ENCODE measurements at places on chromosomes 7 and 10.
A peak's percentile ranks its signal among the peaks of the same experiment; 100 is the strongest.

GRCh38 chr10:29392376-29393021 is 103.6 kb downstream of the LYZL1 start:
- DNase-seq = peak; percentile 76
- peak overlapping the region; percentile 4 for H3K27ac ChIP-seq
- H3K4me3 ChIP-seq = no peak overlapping the region
- H3K27me3 ChIP-seq = no peaks in the 10 kb centered on the region

DNA sequence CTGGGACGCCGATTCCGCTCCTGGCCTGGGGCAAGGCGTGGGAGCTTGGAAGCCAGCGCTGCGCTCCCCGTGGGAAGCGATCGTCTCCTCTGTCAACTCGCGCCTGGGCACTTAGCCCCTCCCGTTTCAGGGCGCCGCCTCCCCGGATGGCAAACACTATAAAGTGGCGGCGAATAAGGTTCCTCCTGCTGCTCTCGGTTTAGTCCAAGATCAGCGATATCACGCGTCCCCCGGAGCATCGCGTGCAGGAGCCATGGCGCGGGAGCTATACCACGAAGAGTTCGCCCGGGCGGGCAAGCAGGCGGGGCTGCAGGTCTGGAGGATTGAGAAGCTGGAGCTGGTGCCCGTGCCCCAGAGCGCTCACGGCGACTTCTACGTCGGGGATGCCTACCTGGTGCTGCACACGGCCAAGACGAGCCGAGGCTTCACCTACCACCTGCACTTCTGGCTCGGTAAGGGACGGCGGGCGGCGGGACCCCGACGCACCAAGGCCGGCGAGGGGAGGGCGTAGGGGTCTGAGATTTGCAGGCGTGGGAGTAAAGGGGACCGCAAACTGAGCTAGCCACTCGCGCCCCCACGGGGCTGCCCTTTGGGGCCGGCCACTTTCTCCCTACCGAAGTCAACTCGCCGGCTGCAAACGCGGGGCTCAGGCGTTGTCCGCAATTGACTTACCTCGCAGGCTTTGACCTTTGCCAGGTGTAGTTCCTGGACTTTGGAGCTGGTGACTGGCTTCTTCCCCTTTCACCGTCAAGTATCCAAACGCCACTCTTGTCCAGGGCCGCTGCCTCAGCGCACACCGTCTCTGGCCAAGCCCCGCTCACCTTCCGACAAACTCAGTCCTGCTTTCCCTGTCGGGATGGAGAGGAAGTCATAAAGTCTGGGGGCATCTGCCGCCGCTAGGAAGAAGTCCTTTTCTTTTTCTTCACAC is at the start of gene SCIN:
Gene SCIN, plus strand, starts transcription at position 187 of the 928 bp plus-strand sequence. Its CDS starts 67 bp downstream, at position 254.
- H3K36me3 ChIP-seq = no peaks in the 10 kb centered on the region
- H3K27me3 ChIP-seq = peaks cover 34% of the 10 kb centered on the region
- no peaks in the 10 kb centered on the region for H3K4me1 ChIP-seq
- peak; percentile 45 for DNase-seq
- H3K4me3 ChIP-seq = peak within 1 kb of the TSS; percentile 38

- peaks cover 6% of the 10 kb centered on the region for H3K4me1 ChIP-seq
- no peaks in the 10 kb centered on the region for H3K27me3 ChIP-seq
- H3K4me3 ChIP-seq = no peak overlapping the region
- DNase-seq = no peak
- H3K36me3 ChIP-seq = no peaks in the 10 kb centered on the region
Measured at GRCh38 chr7:33632322-33632721, 273.0 kb upstream of the BMPER start.

DNA sequence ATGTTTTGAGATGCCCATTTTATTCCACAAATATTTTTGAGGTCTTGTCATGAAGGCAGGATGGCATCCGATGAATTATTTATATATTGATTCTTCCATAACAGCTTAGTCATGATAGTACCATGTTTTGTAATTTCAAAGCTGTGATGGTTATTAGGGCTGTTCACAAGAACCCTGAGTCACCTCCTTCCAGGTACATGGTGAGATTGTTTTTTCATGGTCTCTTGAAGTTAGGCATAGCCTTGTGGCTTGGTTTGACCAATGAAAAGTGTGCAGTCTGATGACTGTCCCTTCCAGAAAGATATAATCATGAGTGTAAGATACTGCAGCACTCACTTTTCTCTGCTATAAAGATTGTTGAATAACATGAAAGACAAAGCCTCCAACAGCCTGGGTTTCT is 274.8 kb downstream of the FGFR2 start:
- no peak for DNase-seq
- no peaks in the 10 kb centered on the region for H3K4me1 ChIP-seq
- no peak overlapping the region for H3K27ac ChIP-seq
- H3K4me3 ChIP-seq = no peak overlapping the region

DNA sequence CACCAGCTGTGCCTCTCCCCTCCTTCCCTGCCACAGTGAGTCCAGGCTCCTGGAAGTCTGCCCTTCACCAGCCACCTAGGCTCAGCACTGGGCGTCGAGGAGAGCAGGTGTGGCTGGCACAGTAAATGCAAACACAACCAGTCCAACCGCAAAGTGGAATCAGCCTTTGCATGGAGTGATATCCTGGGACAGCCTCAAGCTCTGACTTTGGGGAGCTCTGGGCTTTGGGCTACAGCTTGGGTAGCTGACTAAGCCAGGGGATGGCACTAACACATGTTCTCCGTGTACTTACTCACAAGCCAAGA is 312.4 kb downstream of the KCNMA1 start:
- DNase-seq = no peak
- H3K4me3 ChIP-seq = no peak overlapping the region
- H3K27ac ChIP-seq = no peak overlapping the region

DNA sequence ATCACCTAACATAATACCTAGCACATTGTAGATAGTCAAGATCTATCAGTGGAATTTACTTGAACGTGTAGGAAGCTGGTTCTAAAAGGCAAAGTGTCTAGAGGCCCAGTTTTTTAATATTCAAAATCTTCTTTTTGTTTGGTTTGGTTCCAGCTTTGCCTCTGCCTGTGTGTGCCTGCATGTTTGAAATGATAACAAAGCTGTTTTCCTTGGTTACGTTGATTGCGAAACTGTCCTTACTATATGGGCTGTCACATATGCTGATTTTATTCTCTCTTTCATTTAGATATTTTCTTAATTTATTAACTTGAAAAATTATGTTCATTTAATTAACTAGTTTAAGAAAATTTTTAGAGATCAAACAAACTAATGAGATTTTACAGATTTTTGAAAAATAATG is 237.3 kb downstream of the SEMA3A start:
- peak; percentile 28 for DNase-seq
- no peaks in the 10 kb centered on the region for H3K27me3 ChIP-seq
- peaks cover 8% of the 10 kb centered on the region for H3K4me1 ChIP-seq
- no peaks in the 10 kb centered on the region for H3K36me3 ChIP-seq

DNA sequence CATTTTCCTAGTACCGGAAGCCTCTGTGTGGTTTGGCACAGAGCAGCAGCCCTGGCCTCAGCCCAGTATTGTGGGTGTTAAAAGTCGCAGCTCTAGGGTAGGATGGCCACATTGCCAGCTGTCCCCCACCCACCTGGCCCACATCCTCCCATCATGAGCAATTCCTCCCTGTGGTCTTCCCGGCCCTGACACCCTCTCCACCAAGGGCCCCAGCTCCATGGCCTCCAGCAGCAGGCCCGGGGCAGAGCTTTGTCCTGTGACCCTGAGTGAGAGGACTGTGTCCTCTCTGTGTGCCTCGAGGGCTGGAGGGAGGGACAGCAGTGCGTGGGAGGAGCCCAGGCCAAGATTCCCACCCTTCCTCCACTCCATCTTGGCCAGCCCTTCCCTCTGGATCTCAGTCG is 93.7 kb downstream of the MYL10 start:
- no peaks in the 10 kb centered on the region for H3K27me3 ChIP-seq
- no peaks in the 10 kb centered on the region for H3K4me1 ChIP-seq
- DNase-seq = no peak
- H3K4me3 ChIP-seq = no peak overlapping the region

DNA sequence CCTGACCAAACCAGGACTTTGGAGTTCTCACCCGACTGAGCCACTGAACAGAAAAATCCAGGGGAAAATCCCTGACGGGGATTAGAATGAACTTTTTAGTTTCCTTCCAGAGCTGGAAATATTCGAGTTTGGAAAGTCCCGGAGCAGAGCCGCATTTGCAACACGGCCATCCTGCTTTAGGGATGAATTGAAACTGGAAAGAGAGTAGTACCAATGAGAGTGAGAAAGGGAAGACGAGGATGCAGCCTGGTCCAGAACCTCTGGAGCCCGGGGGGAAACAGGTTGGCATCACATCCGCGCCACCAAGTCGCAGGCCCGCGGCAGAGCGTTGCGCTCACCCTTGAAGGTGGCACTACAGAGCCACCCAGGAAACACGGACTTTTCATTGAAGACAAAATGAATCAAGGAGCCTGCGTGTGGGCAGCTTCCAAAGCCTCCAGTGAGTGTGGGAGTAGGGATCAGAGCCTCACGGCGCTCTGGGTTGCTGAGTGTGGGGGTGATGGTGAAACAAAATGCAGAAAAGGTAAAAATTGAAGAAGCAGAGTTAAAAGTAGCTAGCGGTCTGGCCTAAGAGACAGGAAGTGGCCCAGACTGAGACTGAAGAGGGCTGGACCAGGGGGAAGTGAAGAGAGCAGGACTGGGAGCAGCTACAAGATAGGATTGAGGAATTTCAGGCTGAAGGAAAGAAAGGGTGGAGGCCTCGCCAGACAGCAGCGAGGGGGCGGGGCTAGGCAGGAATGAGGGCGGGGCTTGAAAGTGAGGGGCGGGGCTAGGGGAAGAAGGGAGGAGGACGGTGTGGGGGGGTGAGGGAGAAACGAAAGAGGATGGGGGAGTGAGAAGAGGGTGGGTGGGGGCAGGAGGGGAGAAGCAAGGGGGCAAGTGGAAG is 1.8 kb downstream of the SMURF1 start:
- H3K4me1 ChIP-seq = peaks cover 35% of the 10 kb centered on the region
- H3K36me3 ChIP-seq = no peaks in the 10 kb centered on the region
- H3K27ac ChIP-seq = peak overlapping the region; percentile 71
- H3K27me3 ChIP-seq = no peaks in the 10 kb centered on the region
- peak; percentile 61 for DNase-seq

DNA sequence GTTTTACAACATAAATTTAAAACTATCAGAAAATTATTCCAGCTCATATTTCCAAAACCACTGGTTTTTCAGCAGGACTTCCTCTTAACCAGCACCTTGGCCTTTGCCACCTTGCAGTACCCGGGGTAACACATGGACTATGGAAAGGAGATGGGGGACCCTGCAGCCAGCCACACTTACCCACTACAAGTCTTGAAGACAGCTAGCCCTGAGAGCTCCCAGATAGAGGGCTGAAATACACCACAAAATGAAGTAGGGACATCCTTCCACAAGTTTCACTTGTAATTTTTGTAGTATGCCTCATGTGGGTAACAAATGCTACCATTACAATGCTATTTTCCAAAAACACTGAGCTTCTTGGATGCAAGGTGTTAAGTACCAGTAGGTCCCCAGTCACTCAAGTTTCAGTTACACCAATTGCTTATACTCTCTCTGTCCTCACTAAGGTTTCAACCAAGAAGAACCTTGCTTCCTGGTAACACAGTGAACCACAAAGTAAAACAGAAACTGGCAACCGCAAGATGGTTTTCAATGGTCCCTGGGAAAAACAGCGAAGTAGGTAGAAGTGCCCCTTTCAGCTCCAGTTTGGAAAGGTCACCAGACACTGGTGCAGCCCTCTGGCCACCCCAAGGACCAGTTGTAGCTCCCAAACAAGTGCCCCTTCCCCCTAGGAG is 110.9 kb downstream of the SGMS1 start:
- H3K4me3 ChIP-seq = no peak overlapping the region
- H3K36me3 ChIP-seq = no peaks in the 10 kb centered on the region
- H3K27me3 ChIP-seq = no peaks in the 10 kb centered on the region
- no peak overlapping the region for H3K27ac ChIP-seq
- no peak for DNase-seq
- no peaks in the 10 kb centered on the region for H3K4me1 ChIP-seq

GRCh38 chr7:39623732-39624441 is 515 bp downstream of the RALA start:
- DNase-seq = no peak
- peaks cover 22% of the 10 kb centered on the region for H3K4me1 ChIP-seq
- peak overlapping the region; percentile 98 for H3K27ac ChIP-seq
- peak overlapping the region; percentile 94 for H3K4me3 ChIP-seq
- H3K36me3 ChIP-seq = peaks cover 5% of the 10 kb centered on the region

- no peak overlapping the region for H3K27ac ChIP-seq
- no peaks in the 10 kb centered on the region for H3K27me3 ChIP-seq
- no peaks in the 10 kb centered on the region for H3K36me3 ChIP-seq
- H3K4me1 ChIP-seq = no peaks in the 10 kb centered on the region
- DNase-seq = no peak
Measured at GRCh38 chr7:17159500-17160037, 138.9 kb upstream of the AHR start.

DNA sequence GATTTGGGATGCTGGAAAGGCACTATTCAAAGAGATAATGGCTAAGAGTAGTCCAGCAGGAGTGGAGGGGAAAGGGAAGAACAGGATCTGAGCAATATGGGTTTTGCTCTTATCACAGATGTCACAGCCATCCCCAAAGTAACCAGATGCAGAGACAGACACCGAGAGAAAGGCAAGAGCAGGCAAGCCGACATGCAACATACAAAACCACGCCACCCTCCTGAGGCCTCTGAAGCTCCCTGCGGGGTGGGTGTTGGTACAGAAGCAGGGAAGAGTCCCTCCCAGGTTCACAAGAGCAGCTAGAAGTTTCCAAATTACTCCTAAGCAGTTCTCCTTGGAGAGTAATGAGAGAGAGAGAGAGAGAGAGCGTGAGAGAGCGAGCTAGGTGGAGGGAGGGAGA is 10.8 kb upstream of the C10orf53 start:
- no peaks in the 10 kb centered on the region for H3K4me1 ChIP-seq
- DNase-seq = no peak
- H3K4me3 ChIP-seq = no peak overlapping the region
- H3K27ac ChIP-seq = no peak overlapping the region
- peaks cover 30% of the 10 kb centered on the region for H3K27me3 ChIP-seq

DNA sequence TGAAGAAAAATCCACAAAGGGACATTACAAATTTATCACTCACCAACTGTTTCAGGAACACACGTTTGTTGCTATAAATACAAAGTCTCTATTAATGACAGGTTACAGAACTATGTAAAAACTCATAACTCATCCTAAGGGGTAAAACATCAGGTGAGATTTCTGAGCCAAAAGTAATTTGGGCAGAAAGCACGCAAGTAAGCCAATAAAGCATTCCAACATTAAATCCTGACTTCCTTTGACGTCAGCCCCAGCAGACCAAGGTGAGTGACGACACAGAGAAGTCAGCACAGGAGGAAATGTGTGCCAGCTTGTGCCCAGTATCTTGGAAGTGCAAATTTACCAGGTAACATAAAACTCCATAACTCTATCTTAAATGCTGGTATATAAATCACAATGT is 45.7 kb downstream of the IMMP2L start:
- no peaks in the 10 kb centered on the region for H3K36me3 ChIP-seq
- DNase-seq = no peak
- no peak overlapping the region for H3K4me3 ChIP-seq
- peaks cover 14% of the 10 kb centered on the region for H3K4me1 ChIP-seq

GRCh38 chr7:142854372-142855113 is at the start of gene EPHB6:
Gene EPHB6 (plus strand): TSS chr7:142855076. CDS start chr7:142863228, 8,152 bp downstream.
- H3K27me3 ChIP-seq = peaks cover 61% of the 10 kb centered on the region
- no peaks in the 10 kb centered on the region for H3K36me3 ChIP-seq
- H3K4me3 ChIP-seq = peak within 1 kb of the TSS; percentile 50
- H3K4me1 ChIP-seq = peaks cover 9% of the 10 kb centered on the region
- H3K27ac ChIP-seq = no peak within 1 kb of the TSS
- DNase-seq = peak; percentile 51

GRCh38 chr10:72834183-72834825 is 59.2 kb upstream of the OIT3 start:
- H3K4me3 ChIP-seq = no peak overlapping the region
- DNase-seq = peak; percentile 76
- H3K36me3 ChIP-seq = no peaks in the 10 kb centered on the region
- no peaks in the 10 kb centered on the region for H3K27me3 ChIP-seq
- H3K27ac ChIP-seq = no peak overlapping the region
- H3K4me1 ChIP-seq = no peaks in the 10 kb centered on the region

Measured in A673 (cell line).